Endothelial cell (in vitro differentiated cells): ENCODE measurements at places on chromosomes 2 and 18.
A peak's percentile ranks its signal among the peaks of the same experiment; 100 is the strongest.

DNA sequence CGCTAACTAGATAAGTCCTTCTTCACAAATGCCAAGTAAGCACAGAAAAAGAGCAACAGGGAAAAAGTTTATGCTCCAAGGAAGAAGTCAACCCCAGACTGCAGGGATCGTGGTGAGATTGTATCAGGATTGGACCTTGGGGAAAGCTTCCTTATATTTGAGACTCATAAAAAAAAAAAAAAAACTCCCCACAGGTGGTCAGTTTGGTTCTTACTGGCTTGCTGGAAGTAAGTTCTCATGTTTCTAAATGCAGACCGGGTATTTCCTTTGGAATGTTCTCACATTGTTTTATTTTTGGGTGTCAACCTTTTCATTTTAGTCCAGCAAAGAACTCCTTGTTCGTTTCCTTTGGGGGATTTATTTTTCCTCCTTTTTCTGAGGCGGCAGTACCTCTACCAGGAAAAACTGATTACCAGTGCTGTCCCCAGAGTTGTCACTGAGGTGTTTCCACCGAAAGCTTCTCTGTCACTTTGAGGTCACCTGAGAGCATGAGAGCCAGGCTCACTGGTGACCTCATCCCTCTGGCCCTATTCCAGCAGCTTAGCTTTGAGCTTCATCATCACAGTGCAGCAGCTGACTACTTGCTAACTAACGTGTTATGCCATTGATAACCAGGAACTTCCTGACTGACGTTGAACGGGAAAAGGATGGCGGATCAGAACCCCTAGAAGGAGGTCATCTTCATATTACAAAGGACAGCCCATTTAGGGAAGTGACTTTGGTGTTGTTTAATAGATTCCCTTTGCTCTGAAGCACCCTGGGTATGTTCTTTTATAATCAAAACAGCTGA, 16.8 kb upstream of the ATP8B1 start:
- DNase-seq = peak; percentile 5

GRCh38 chr2:205903549-205904129, 182.3 kb downstream of the INO80D start:
- peak; percentile 48 for DNase-seq

DNA sequence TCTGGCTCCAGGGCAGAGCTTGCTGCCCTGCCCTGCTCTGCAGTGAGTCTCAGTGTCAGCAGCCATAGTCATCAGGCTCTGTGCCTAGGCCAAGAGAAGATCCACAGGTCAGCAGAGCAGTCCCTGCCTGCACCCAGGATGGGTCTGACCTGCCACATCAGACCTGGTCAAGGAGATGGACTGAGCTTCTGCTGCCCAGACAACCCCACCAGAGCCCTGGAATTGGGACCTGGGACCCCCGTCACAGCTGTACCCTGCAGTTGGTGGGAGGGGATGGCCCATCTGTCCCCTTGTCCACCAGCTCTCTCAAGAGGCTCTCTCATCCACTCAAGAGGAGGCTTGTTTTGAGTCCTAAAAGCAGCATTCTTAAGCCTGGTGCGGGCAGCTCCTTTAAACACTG, 142.6 kb downstream of the TFCP2L1 start:
- no peak for DNase-seq

- no peak for DNase-seq
Measured at GRCh38 chr2:188327518-188328213, 36.0 kb downstream of the GULP1 start.

- DNase-seq = no peak
Measured at GRCh38 chr2:160201849-160202539, 1.9 kb upstream of the ITGB6 start.

GRCh38 chr2:96146153-96146880, 1.1 kb upstream of the DUSP2 start:
- no peak for DNase-seq

GRCh38 chr2:237184919-237185552, 99.3 kb downstream of the COPS8 start:
- no peak for DNase-seq

- DNase-seq = no peak
Measured at GRCh38 chr2:105397025-105397722, 1.7 kb downstream of the FHL2 start.
